ENCODE measurements at places on chromosomes 7 and 10.
A peak's percentile ranks its signal among the peaks of the same experiment; 100 is the strongest.

- DNase-seq: no peak
These were observed 145.6 kb upstream of the NPY start for GRCh38 chr7:24138343-24138742.

GRCh38 chr10:114565066-114565465, 93.0 kb downstream of the ABLIM1 start:
- no peak for DNase-seq

- DNase-seq: no peak
These were observed 182.0 kb downstream of the TCERG1L start for GRCh38 chr10:131129544-131129943.

- no peak for DNase-seq
These were observed 29.6 kb upstream of the ICA1 start for GRCh38 chr7:8291397-8292141.

- DNase-seq: peak; percentile 63
These were observed 17.7 kb upstream of the TTYH3 start for GRCh38 chr7:2613931-2614600.

All from body of pancreas (tissue), 4 donors.